ENCODE measurements at places on chromosomes 16 and 17. TPM values are rescaled to one million over a fixed set of nuclear protein-coding genes. Genes with fewer than 3 reads are reported as not detected.

DNA sequence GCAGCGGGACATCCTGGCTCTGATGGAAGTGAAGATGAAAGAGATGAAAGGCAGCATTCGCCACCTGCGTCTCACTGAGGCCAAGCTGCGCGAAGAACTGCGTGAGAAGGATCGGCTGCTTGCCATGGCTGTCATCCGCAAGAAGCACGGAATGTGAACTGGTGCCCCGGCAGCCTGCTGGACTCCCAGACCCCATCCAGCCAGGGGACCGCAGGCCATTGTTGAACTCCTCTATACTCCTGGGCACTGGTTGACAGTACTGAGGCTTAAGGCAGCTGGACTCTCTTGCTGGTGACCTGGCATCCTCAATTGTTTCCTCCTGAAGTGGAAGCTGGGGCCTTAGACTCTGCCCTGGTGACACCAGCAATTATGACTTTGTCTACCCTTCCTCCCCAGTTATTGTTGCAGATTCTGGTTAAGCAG is 1.2 kb downstream of the THAP11 start:
- DNase-seq, result no peak

DNA sequence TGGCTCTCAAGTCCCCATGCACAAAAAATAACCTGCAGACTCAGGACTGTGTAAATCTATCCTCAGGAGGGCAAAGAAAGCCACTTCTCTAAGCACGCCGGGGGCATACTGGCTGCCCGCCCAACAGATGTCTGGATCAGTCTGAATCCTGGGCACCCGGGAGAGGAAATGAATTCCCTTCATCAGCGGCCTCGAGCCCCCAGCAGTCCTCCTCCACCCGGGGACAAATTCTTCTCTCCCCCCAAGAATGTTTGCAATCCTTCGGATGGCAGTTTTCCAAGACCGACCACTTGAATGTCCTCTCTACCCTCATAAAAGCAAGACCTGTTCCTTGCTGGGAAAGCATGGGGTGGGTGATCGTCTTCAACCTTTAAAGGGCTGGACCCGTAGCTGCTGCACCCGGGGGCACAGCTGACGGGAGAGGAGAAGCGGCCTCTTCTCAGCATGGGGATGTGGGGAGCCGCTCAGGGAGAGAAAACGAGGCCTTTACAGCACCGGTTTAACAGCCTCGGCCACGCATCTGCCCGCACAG is 9.4 kb upstream of the MAP2K3 start:
- DNase-seq, result no peak

GRCh38 chr16:2913603-2914002 is 1.9 kb downstream of the FLYWCH1 start:
- DNase-seq, result no peak

GRCh38 chr17:6701719-6702118 is 11.4 kb downstream of the SLC13A5 start:
- DNase-seq, result no peak

DNA sequence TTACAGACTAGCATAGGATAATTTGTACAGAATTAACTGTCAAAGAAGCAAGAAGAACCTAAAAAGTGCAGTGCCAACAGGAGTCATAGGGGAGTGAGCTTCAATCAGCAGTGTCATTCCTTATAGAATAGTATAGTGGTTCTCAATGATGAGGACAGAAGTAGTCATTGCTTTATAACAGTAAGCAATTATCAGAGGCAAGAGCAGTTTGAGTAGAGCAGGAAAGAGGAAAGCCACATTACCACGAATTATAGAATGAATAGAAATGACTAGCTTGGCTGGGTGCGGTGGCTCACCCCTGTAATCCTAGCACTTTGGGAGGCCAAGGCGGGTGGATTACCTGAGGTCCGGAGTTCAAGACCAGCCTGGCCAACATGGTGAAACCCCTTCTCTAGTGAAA is 209.7 kb upstream of the TBX2 start:
- DNase-seq, result no peak

OR3A3 gene
- not detected for total RNA-seq

ARL5C gene
- not detected for total RNA-seq

All from cardiac septum (tissue), 1 donor.